ENCODE measurements at places on chromosomes 1 and 21.

DNA sequence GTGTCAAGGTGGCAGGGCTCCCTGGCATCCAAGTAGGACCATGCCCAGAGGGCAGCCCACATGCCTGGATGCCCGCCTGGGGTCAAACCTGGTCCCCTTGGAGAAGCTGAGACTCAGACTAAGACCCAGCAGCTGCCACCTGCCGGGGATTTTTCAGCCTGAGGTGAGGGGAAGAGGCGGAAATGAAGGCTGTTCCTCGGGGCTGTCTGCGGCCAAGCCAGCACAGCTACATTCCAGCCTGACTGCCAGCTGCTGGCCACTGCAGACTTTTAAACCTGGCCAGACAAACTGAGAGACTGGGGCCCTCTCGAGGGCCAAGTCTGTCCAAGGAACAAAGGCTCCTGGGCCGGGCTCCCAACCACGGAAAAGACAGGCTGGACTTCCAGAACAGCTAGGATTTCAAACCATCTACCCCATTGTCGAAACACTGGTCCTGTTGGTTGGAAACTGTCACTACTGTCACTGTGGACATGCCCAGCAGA, 21.9 kb upstream of the PLEKHG5 start:
- DNase-seq, result no peak

GRCh38 chr1:158799689-158800088, 18.7 kb upstream of the OR6N2 start:
- no peak for DNase-seq

GRCh38 chr1:35707601-35708440, 10.9 kb downstream of the C1orf216 start:
- no peak for DNase-seq

- no peak for DNase-seq
These were observed 56.4 kb downstream of the SASS6 start for GRCh38 chr1:100076319-100076718.

DNA sequence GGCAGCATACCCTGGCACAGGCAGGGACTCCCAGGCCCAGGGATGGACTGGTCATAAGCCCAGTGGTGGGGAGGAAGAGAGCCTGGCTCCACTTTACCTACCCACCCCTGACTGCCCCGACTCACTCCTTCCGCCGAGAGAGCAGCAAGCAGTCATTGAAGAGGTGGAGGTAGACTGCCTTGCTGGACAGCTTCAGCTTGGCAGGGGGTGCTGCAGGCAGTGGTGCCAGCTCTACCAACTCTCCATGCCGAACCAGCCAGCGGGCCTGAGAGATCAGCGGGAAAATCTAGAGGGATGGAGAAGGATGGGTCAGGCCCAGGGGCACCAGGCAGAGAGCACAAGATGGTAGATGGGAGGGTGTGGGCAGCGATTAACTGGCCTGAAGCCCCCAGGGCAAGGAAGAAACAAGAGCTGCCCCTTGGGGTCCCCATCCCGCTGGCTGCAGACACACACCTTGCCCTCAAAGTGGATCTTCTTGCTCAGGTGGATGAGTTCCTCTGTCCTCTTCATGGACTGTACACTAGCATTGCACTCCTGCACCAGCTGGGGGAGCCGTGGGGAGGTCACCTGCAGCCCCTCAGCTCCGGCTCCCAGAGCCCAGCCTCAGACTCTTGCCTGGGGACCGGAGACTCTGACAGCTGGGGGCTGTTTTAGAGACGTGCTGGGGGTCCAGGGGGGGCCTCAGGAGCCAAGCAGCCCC, 7.7 kb downstream of the ARHGEF19 start:
- DNase-seq, result no peak

All from caudate nucleus (tissue), 63 donors.